Upper lobe of left lung (tissue), 6 donors: ENCODE measurements at places on chromosomes 7 and 10. TPM values are rescaled to one million over a fixed set of nuclear protein-coding genes. Genes with fewer than 3 reads are reported as not detected.

Gene PRRT4
- 0.74 TPM for total RNA-seq

Gene EIF3A
- total RNA-seq: 135 TPM

Gene PRLHR
- not detected for total RNA-seq

Gene LGI1
- not detected for total RNA-seq

DNA sequence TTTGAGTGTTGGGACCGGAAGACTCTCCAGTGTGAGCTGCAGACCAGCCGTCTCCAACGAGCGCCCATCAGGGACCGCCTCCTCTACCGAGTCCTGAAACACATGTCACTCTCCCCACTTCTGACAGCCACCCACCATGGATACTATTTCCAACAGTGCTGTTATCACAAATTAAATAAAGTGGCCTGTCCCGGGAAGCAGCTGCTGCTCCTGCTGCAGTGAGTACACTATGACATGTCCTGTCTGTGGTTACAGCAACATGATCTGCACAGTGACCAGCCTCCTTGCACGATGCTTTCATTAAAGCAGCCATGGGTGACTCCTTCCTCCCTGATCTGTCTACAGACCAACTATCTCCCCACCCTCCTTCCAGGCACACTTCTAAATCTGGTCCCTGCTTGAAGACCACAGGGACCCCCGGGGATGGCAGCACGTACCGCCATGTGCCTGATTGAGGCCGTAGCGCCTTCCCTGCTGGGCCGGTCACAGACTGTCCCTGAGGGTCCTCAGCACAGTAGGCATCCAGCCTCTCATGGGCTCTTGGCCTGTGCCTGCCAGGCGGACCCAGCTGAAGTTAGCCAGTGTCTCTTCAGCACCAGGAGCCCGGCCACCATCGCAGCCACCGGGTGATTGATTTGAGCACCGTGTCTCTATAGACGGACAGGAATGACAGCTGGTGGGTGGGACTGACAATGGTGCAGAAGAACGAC is 58.8 kb downstream of the TCERG1L start:
- H3K4me1 ChIP-seq: no peaks in the 10 kb centered on the region
- no peak overlapping the region for H3K27ac ChIP-seq
- no peaks in the 10 kb centered on the region for H3K27me3 ChIP-seq
- H3K4me3 ChIP-seq: no peak overlapping the region

DNA sequence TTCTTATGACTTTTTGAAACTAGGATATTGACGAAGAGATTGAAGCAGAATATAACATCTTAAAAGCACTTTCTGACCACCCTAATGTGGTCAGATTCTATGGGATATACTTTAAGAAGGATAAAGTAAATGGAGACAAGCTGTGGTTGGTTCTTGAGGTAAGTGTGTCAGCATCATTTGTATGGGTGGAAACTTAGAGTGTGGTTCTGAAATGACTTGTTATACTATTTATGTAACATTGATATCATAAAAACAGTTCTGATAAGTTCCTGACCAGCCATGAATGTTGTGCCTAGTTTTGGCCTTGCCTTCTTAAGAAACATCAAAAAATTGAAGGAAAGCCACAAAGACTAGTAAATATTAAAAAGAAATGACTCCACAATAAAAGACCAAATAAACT is 20.8 kb downstream of the MYO3A start:
- H3K36me3 ChIP-seq: no peaks in the 10 kb centered on the region
- no peak overlapping the region for H3K4me3 ChIP-seq
- no peaks in the 10 kb centered on the region for H3K27me3 ChIP-seq
- H3K4me1 ChIP-seq: no peaks in the 10 kb centered on the region
- no peak for DNase-seq

GRCh38 chr10:79013406-79013987 is 55.3 kb upstream of the ZMIZ1 start:
- no peaks in the 10 kb centered on the region for H3K27me3 ChIP-seq
- H3K27ac ChIP-seq: no peak overlapping the region
- no peak overlapping the region for H3K4me3 ChIP-seq

DNA sequence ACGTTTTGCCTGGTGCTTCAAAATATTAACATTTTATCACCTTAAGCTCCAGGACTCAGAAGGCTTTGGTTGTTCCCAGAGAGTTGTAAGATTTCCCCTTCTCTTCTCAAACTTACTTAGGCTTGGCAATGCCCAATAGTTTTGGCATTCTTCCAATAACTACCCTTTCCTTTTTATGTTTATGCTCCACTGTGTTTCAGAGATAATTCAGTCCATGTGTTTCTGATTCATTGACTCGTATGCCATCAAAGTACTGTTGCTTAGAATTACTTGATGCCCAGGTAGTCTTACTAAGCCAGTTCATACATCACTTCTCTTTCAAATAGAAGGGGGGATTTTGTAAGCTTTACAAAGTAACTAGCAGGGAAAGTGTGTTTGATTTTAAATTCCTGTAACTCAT is 66.6 kb downstream of the AGMO start:
- H3K27me3 ChIP-seq: no peaks in the 10 kb centered on the region
- no peaks in the 10 kb centered on the region for H3K36me3 ChIP-seq
- H3K27ac ChIP-seq: no peak overlapping the region
- no peak overlapping the region for H3K4me3 ChIP-seq

DNA sequence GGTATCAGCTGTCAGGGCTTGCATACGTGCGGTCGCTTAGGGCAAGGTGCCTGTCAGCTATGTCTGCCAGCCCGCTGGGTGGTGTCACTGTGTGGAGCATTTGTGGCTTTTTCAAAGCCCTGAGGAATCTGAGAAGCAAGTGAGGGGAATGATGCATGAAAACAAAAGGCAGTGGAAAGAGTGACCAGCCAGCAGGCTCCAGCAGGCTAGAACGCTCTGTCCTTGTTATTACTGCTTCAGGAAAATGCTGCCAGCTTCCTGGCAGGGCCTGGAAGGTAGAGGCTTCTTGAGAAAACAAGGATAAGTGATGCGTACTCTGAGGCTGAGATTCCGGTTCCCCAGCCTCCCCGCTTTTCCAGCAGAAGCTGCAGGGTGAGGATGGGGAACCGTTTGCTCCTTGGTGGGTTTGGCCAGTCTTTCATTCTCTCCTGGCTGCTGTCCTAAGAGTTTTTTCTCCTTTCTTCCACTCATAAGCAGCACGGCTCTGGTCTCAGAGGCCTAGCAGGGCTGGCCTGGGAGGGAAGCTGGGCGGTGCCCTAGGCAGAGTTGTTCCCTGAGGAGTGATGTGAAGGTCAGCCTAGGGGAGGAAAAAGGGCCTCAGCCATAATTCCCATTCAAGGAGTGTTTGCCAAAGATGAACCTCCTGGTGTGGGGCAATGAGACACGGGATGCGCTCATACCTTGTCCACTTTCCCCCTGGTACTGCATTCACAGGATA is 42.8 kb upstream of the MKLN1 start:
- DNase-seq: no peak
- no peaks in the 10 kb centered on the region for H3K27me3 ChIP-seq
- H3K36me3 ChIP-seq: no peaks in the 10 kb centered on the region
- H3K4me1 ChIP-seq: peaks cover 5% of the 10 kb centered on the region
- H3K4me3 ChIP-seq: no peak overlapping the region

DNA sequence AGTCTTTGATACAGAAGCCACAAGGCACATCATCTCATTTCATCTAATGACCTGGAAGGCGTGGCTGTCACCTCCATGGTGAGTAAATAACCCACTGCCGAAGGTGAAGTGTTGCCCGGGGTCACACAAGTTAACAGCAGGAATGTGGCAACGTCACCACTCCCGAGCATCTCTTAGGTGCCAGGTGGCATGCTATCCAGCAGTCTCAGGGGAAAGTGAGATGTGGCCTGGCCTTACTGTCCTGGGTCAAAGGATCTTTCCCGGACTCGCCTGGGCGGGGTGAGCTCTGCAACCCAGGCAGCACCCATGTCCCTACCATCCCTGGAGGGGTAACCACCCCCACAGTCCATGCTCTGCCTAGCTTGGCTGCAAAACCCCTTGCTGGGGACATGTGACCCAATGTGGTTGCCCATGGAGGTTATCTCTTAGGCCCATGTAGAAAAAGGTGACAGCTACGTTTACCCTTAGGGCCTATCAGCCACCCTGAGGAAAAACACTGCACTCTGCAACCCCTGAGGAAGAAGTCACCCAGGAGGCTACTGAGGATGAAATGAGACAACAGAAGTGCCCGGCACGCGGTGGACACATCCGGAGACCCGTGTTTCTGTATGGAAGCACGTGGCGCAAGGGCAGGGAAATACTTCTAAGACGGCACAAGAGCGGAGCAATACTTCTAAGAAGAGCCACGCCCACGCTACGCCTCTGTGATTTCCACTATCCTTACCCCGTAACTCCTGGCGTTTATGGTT is 52.0 kb downstream of the BAIAP2L1 start:
- H3K27me3 ChIP-seq: no peaks in the 10 kb centered on the region
- no peak overlapping the region for H3K27ac ChIP-seq
- H3K36me3 ChIP-seq: no peaks in the 10 kb centered on the region
- no peaks in the 10 kb centered on the region for H3K4me1 ChIP-seq
- DNase-seq: peak; percentile 69
- no peak overlapping the region for H3K4me3 ChIP-seq

DNA sequence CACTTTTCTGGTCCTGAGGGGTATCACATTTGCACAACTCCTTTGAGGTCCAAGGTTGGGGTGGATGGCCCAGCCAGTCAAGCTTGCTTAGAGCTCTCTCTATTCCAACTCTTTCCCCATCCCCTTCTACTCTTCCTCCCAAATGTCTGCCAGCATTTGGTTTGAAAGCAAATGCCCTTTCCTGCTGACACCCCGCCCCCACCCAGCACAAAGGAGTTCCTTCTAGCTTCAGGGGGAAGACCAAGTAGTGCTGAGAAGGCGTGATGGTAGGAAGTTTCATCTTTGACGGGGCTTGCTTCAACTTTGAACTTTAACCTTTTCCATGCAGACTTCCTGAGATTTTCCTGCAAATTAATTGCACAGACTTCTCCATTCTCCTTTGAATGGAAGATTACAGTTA is 137.5 kb upstream of the TCF7L2 start:
- no peak overlapping the region for H3K4me3 ChIP-seq
- peak overlapping the region; percentile 53 for H3K27ac ChIP-seq
- no peak for DNase-seq
- H3K27me3 ChIP-seq: no peaks in the 10 kb centered on the region
- H3K4me1 ChIP-seq: peaks cover 14% of the 10 kb centered on the region

GRCh38 chr7:32215697-32216096 is 145.5 kb upstream of the PDE1C start:
- no peak overlapping the region for H3K27ac ChIP-seq
- no peak overlapping the region for H3K4me3 ChIP-seq
- no peaks in the 10 kb centered on the region for H3K36me3 ChIP-seq
- no peaks in the 10 kb centered on the region for H3K4me1 ChIP-seq
- no peaks in the 10 kb centered on the region for H3K27me3 ChIP-seq
- DNase-seq: no peak

- no peak overlapping the region for H3K4me3 ChIP-seq
- no peaks in the 10 kb centered on the region for H3K27me3 ChIP-seq
- H3K4me1 ChIP-seq: no peaks in the 10 kb centered on the region
- peak overlapping the region; percentile 61 for H3K27ac ChIP-seq
Measured at GRCh38 chr7:141674702-141675101, 27.3 kb downstream of the DENND11 start.

DNA sequence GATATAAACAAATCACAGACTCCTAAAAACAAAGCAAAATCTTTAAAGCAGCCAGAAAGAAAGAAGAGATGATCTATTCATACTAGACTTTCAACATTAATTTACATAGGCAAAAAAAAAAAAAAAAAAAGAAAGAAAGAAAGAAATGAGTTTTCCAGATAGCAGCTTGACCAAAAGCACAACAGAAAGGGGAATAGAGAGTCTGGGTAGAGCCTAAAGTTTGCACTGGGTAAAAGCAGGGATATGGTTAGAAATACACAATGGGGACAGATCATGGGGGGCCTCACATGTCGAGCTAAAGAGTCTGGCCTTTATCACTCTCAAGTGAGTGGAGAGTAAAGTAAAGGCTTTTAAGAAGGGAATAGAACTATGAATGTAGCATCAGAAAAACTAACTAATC is 169.8 kb downstream of the SGMS1 start:
- H3K4me1 ChIP-seq: no peaks in the 10 kb centered on the region
- no peaks in the 10 kb centered on the region for H3K36me3 ChIP-seq
- no peaks in the 10 kb centered on the region for H3K27me3 ChIP-seq
- DNase-seq: no peak
- H3K27ac ChIP-seq: no peak overlapping the region

DNA sequence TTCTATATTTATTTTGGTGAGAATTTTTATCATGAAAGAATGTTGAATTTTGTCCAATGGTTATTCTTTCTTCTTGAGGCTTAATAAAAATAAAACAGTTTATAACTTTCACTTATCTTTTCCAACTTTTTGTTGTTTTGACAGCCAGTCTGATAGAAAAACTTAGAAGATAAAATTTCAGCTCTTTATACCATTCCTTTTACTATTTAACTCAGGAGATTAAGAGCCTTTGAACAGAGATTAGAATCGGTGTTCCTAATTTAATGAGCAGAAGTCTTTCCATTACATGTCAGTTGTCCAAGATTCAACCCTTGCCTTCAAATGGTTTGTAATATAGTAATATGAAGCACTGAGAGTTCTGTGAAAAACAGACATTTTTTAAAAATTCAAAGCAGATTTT is 97.8 kb upstream of the SEC61G start:
- DNase-seq: no peak
- H3K4me1 ChIP-seq: no peaks in the 10 kb centered on the region

- H3K4me1 ChIP-seq: no peaks in the 10 kb centered on the region
- DNase-seq: peak; percentile 59
- no peak overlapping the region for H3K4me3 ChIP-seq
- H3K27ac ChIP-seq: no peak overlapping the region
Measured at GRCh38 chr7:495326-495725, 24.3 kb downstream of the PDGFA start.

GRCh38 chr10:644076-644942 is 45.2 kb downstream of the DIP2C start:
- no peak for DNase-seq
- no peaks in the 10 kb centered on the region for H3K4me1 ChIP-seq
- no peak overlapping the region for H3K27ac ChIP-seq
- H3K4me3 ChIP-seq: no peak overlapping the region
- no peaks in the 10 kb centered on the region for H3K27me3 ChIP-seq

DNA sequence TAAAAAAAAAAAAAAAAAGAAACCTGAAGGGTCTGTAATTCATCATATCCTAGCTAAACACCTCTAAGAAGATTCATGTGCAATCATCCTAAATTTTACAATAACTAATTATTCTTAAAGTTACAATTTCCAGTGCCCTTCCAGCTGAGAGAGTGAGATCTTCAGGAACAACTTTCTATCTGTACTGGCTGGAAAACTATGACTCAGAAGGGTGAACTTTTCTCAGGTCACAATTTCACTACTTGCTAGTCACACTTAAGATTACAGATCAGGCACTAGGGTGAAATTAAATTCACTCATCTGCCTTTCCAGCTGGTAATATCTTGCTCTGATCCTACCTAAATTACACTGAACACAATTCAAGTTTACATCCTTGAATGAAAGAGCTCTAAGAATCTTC is 158.8 kb downstream of the ANK3 start:
- no peak overlapping the region for H3K27ac ChIP-seq
- no peaks in the 10 kb centered on the region for H3K27me3 ChIP-seq
- DNase-seq: no peak

DNA sequence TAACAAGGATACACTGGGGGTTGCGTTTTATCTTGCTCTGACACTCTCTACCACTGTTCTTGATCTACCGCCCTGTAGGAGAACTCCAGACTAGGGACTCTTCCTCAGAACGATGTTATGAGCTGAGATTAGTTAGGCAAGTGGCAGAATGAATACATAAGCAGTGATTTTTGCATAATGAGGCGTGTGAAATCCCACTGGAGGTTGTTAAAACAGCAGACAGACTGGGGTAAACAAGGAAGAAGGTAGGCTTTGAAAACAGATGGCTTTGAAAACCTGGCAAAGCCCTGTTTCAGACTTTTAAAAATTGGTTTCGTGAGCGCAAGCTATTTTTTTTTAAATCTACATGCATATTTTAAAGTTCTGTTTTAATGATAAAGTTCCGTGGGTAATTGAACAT is 785.2 kb downstream of the TYW1 start:
- H3K4me1 ChIP-seq: no peaks in the 10 kb centered on the region
- H3K4me3 ChIP-seq: no peak overlapping the region
- H3K27me3 ChIP-seq: no peaks in the 10 kb centered on the region
- no peak overlapping the region for H3K27ac ChIP-seq
